ENCODE measurements at places on chromosomes 2 and 18.
A peak's percentile ranks its signal among the peaks of the same experiment; 100 is the strongest.

DNA sequence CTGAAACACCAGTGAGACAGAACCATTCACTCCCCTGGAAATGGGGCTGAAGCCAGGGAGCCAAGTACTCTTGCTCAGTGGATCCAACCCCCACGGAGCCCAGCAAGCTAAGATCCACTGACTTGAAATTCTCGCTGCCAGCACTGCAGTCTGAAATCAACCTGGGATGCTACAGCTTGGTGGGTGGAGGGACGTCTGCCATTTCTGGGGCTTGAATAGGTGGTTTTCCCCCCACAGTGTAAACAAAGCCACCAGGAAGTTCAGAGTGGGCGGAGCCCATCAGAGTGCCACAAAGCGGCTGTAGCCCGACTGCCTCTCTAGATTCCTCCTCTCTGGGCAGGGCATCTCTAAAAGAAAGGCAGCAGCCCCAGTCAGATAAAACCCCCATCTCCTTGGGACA, 292.8 kb downstream of the LNPK start:
- no peak for DNase-seq

GRCh38 chr2:205768815-205769494, 86.7 kb downstream of the NRP2 start:
- no peak for DNase-seq

DNA sequence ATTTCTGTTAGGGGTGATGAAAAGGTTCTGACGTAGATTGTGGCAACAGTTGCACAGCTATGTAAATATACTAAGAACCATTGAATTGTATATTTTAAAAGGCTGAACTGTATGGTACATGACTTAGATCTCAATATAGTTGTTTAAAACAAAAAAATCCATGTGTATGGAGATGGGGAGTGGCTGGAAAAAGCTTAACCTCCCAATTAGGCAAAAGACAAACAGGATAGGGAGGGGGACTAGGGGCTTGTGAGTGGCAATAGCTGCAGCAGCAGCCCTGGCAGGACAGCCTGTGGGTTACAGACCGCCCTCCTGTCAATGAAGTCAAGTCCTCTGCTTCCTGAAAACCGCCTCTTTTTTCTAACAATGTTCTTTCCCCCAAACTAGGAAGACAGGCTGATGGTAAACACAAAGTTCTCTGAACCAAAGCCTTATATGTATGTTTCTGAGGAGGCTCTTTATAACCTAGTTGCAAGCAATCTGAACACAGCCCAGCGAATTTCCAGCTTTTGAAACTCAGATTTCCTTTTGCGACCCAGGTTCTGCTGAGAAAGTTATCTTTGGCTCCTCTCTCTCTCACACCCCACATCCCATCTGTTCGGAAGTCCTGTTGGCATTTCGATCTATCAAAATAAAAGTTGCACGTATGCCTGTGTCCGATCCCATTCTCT, 10.3 kb downstream of the ATP8B1 start:
- DNase-seq = no peak

GRCh38 chr2:65064728-65065552, 8.7 kb downstream of the CEP68 start:
- DNase-seq = peak; percentile 26

- peak; percentile 4 for DNase-seq
These were observed 36.2 kb upstream of the ACAA2 start for GRCh38 chr18:49849331-49850217.

GRCh38 chr2:212692466-212692865, 153.9 kb upstream of the ERBB4 start:
- DNase-seq = no peak
